Pulmonary artery endothelial cell (primary cell): ENCODE measurements at places on chromosomes 1 and 21. TPM values are rescaled to one million over a fixed set of nuclear protein-coding genes. Genes with fewer than 3 reads are reported as not detected.

- DNase-seq = no peak
Observed at GRCh38 chr1:24694380-24694843, 50.8 kb upstream of the CLIC4 start.

DNA sequence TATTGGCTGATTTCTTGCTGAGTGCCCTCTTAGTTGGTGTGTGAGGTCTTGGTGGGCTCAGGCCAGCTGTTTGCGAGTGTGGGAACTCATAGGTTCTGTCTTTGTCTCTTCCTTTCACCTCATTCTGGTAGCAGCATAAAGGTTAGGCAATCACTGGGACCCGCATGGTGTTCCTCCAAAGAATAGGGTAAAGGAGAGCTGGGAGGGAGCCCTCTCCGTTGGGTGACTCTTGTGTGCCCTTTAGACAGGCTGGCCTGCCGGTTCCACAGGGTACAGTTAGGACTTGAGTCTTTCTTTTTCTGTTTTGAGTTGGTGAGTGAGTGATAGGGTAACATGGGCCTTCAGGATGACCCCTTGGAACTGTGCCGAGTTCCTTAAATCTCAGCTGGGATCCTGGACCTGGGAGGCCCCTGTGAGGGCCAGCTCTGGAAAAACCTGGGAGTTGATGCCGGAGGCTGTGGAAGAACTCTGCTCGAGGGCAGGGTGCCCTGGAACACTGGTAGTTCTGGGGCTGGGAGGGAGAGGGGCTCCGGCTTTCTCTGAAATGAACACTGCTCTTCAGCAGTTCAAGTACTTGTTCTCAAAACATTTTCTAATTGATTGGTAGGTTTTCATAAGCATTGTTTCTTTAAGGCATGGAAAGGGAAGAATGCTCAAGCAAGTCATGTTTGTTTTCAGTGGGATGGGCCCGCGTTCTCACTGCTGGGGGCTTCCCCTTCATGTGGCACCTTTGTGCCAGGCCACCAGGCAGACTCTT lies 2.1 kb upstream of the THAP3 start:
- no peak for DNase-seq

GRCh38 chr21:29892379-29892778 lies 47.4 kb downstream of the GRIK1 start:
- no peak for DNase-seq

The SPRR2G gene
- total RNA-seq = not detected in 2 replicates

The TRPM2 gene
- total RNA-seq = not detected in 2 replicates

DNA sequence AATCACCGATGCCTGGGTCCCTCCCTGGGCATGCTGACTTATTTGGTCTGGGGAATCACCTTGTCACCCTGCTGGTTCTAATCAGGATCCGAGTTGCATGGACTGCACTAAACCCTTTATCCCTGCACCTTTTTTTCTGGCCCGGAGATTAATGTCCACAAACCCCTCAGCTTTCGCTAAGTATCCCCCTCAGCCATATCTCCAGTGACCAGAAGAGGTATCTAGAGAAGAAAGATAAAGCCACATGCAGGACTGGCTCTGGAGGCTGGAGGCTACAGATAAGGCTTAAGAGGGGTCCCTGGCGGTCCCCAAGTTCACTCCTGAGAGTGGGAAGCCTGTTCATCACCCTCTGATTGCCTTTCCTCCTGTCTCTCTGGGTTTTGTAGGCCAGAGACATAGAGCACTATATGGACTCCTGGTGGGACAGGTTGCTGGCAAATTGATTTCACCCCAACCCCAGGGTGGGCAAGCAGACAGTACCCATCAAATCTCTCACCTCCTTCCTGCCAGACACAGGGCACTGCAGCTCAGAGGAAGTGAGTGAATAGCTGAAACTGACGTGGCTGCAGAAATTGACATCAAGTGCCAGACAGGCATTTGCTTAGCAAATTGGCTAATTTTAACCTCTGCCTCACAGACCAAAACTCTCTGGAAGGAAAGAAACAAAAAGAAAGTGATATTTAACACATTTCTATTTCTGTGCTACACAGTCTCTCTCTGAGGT lies 38.8 kb downstream of the HMGB4 start:
- DNase-seq = no peak

The ZNF436 gene
- total RNA-seq = 15.2 and 21.1 TPM in 2 replicates

- no peak for DNase-seq
Observed at GRCh38 chr1:44907893-44908292, 64.8 kb upstream of the PTCH2 start.

The CFAP141 gene
- not detected in 2 replicates for total RNA-seq

The LRRC3 gene
- total RNA-seq = 0.71 and 1.5 TPM in 2 replicates

GRCh38 chr1:13967707-13968106 lies 267.7 kb downstream of the PRDM2 start:
- DNase-seq = no peak

DNA sequence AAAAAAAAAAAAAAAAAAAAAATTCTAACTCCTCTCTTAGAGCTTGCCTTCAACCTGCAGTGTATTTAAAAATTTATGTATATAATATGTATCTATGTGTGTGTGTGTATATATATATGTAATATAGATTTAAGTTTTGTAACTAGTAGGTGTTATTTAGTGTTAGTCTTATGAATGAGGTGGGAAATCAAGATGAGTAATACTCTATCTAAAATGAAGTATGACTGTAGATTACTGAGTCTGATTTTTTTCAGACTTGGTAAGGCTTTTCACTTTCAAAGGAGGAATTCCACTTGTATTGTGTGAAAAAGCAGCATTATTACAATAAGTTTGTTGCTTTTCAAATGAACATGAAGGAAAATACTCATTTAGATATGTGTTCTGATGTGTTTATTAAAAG lies 5.4 kb upstream of the DNM3 start:
- DNase-seq = no peak

The LCE2A gene
- not detected in 2 replicates for total RNA-seq

- no peak for DNase-seq
Observed at GRCh38 chr1:240737298-240737697, 125.3 kb upstream of the GREM2 start.

DNA sequence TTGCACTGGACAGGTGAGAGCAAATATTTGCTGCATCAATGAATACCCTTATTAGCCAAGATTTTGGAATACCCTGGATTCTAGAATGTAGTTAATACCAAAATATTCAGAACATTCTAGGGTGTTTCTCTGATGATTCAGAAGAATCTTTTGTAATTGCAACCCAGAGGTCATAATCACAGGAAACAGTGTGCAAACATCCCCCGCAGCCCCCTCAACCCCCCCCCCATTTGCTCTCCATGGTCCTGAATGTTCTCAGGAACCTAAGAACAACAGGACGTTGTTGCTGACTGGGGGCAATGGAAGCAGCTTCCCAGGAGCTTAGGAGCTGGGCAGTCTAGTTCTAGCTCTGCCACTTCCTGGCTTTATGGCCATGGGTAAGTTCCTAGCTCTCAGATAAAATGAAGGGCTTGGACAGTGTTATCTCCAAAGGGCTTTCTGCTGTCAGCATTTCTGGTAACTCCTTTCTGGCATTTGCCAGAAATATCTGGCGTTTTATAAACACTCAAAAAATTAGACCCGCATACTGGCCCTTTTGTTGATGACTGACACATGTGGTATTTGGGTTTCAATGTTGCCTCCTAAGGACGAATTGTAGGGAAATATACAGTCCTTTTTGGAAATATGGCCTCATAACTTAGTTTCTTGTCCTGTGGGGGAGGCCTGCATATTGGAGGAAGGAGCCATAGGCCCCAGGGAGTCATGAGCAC lies 178.6 kb downstream of the RRAGC start:
- DNase-seq = peak; percentile 37

DNA sequence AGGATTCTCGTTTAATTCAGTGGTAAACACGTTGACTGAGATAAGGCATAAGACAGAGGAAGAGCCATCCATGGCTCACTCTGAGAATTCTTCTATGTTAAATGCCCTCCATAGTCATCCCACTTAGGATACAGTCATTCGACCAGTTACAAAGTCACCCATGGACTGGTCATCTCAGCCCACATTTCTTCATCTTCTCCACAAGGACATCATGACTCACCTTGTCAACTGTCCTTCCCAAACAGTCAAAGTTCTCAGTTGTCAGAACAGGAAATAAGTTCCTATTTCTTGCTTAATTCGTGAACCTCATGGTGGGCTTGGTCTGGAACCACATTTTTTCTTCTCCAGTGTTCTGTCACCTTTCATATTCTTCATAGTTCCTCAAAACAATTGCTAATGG lies 133.2 kb downstream of the TGFB2 start:
- DNase-seq = no peak

DNA sequence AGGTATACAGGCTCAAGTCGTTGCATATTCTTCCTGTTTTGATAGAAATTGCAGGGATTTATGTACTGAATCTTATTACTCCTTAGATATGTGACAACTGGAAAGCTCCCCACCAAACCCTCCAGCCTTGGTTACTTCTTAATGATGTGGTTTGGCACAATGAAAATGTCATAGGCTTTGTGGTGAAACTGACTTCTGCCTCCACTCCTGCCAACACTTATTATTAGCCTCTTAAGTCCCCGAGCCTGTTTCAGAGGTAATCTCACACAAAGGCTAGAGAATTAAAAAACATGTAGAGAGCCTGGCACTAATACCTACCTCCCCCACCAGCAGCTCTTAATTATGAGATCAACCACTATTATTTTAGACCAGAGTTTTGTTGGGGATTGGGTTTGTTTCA lies 4.2 kb downstream of the COX20 start:
- no peak for DNase-seq

DNA sequence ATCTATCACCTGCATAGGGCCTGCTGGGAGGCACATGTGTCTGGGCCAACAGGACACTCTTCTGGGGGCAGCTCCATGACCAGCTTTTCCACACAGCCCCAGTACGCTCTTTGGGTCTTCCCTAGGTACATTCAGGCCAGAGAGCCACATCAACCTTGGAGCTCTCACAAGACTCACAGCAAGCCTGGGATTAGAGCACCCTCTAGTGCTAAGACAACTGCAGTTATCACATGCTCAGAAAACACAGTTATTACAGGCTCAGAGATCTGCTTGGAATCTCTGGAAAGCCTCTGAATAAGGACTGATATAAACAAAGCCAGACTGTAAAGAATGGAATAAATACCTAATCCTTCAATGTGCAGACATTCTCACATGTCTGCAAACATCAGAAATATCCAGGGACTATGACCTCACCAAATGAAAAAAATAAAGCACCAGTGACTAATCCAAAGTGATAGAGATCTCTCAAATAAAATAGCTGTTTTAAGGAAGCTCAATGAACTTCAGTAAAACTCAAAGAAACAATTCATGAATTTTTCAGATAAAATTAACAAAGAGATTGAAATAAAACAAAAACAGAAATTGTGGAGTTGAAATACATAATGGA lies 563.9 kb upstream of the NR5A2 start:
- peak; percentile 35 for DNase-seq

DNA sequence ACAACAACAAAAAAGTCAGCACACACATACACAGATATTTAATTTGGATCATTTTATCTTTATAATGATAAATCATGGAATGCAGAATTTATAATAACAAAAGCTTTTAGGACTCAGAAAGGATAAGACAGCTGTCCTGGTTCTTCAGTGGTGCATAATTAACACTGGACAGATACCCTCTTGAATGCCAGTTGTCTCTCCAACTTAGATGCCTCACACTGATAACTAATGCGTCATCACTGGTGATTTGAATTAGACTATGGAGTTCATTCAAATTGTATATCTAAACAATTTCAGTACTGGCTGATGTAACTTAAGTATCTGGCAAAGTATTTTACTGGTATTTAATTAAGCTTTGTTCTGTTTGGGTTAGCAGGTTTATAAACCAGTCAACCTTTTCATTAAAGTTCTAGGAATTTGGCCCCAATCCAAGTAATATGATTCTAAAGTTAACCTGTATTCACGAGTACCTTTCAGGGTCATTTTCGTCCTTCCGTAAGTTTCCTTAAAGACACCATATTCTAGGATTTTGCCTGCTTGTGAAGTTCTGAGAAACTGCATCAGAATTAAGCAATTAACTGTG lies 1199.5 kb upstream of the TMPRSS15 start:
- no peak for DNase-seq

The DYNLT5 gene
- 0.92 and 1.1 TPM in 2 replicates for total RNA-seq

- no peak for DNase-seq
Observed at GRCh38 chr1:176157995-176158394, 49.1 kb downstream of the COP1 start.

DNA sequence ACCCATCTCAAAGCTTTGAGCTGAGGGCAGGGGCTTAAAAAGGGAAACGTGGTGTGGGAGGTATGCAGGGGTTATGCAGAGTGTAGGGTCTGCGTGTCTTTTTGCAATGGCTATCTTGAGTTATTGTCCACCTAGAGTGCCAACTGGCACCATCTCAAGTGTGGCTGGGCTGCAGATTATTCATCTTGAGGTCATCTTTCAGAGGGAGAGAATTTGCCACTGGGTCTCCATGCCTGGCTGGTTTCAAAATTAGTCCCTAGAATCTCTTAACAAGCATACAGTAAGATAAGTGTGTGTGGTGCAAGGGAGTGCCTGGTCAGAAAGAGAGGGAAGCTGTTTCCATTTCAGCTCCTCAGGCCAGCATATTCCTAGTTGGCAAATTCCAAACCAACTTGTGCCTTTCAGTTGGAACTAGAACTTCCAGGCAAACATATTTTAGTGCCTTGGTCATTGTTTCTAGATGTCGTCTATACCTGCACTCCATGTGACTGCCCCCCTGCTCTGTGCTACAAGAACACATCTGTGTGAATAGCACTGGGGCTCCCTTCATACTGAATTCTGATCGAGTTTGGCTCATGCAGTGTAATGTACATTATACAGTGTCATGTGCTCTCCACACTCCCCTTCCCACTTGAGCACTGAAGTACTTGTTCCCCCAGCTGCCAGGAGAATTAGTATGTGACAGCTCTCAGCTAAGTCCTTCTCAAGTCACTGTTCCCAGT lies 5.0 kb upstream of the OR2T8 start:
- no peak for DNase-seq

DNA sequence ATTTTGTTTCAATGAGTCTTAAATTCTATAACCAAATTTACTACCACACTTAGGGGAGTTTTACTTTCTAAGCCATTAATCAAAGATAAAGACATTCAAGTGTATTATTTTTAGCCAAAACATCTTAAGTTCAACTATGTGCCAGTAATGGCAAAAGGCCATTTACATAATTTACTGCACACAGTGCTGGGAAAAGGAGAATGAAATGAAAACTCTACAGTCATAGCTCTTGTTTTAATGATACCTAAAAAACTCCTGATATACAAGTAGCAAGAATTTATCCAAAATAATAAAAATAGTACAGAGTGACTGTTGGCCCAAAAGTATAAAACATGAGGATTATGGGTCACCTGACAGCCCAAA lies 42.4 kb upstream of the C1orf198 start:
- no peak for DNase-seq

DNA sequence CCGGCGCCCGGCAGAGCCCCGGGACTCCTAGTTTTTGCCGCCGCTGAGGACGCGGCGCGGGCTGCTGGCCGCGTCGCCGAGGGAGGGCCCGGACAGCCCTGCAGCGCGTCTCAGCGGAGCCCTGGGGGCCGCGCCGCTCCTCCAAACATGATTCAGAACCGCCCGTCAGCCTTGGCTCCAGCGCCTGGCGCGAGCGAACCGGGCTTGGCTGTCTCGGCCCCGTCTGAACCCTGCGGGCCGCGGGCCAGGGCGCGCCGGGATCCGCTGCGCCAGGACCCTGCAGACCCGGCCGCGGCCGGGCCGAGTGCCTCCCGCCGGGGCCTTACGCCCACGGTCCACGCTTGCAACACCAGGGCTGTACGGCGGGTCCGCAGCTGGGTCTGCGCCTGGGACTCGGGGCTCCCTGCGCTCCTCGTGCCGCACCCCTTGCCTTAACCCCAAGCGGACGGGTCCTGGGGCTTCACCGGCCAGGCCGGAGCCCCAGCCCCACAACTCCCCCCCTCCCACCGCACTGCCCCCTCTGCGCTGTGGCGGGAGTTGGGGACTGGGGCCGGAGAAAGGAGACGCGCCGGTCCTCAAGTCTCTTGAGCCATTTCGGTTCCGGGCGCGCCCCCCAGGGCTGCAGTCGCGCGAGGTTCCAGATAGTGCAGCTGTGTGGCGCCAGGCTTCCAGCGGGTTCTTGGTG lies 48.4 kb upstream of the CD34 start:
- DNase-seq = no peak
